ENCODE measurements at places on chromosomes 2 and 18. TPM values are rescaled to one million over a fixed set of nuclear protein-coding genes. Genes with fewer than 3 reads are reported as not detected.

DNA sequence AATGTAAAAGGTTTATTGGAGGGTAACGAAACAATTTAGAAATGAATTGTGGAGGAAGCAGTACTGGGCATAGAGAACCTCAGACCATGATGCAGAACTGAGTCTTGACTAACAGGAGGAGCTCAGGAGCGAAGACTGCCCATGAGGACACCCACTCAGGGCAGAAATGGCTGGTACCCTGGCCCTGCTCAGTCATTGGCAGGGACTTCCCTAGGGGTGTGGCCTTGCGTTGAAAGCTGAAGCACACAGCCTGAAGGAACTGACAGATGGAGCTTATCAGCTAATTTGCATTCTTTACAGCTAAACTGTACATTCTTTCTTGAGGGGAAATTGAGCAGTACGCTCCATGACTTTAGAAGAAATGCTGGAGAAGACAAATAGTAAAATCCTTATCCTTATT is 57.1 kb downstream of the PDK1 start:
- DNase-seq, result no peak

- no peak for DNase-seq
These were observed 11.1 kb upstream of the SKOR2 start for GRCh38 chr18:47262301-47263149.

DNA sequence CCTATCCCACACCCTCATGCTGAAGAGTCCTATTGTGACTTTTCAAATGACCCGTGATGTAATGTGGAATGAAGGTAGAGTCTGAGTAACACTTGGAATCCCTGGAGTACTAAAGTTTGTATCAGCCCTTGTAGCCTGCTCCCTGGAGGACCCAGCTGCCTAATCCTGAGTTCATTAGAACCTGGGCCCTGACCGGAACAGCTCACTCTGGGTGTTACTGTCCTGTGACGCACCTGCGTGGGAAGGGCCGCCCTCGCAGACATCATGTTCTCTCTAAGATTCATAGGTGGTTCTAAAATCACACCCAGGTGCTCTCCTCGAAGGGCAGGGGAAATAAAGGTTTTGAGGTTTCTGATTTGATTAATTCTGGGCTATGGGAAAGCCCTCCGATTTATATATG is 62.3 kb downstream of the NCK2 start:
- peak; percentile 37 for DNase-seq

- DNase-seq, result peak; percentile 60
These were observed 116.4 kb upstream of the FANCL start for GRCh38 chr2:58357521-58357920.

DNA sequence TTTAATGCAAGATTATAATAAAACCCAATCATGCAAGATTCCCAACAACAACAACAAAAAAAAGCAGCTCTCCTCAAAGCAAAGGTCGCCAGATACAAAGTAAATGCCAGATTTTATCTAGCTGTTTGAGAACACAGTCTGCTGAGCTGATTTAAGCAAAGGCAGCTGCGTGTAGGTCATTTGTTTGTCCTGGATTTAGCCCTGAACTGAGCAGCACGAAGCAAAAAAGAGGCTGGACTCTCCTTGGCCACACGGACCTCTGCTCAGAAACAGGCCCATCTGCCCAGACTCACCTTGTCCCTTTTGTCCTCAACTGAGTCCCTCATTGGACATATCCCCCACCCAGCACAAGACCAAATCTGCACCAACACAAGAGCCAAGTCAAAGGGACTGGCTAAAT is 91.5 kb downstream of the PID1 start:
- DNase-seq, result no peak

Gene ZFAND2B
- polyA plus RNA-seq, result 17.9 TPM

Gene ANKZF1
- 43.7 TPM for polyA plus RNA-seq

Gene SNTG2
- 6.6 TPM for polyA plus RNA-seq

Gene SCN2A
- 0.25 TPM for polyA plus RNA-seq

Data from H1 (cell line).